Large intestine (tissue), 12 donors: ENCODE measurements at places on chromosomes 12 and 14. TPM values are rescaled to one million over a fixed set of nuclear protein-coding genes. Genes with fewer than 3 reads are reported as not detected.

Gene PPP4R4
- 0.16 TPM for polyA plus RNA-seq

Gene NYNRIN
- 54.4 TPM for polyA plus RNA-seq

Gene TMEM229B
- 11.9 TPM for polyA plus RNA-seq

Gene LIN7A
- 10.1 TPM for polyA plus RNA-seq

Gene TGM1
- 8.6 TPM for polyA plus RNA-seq

Gene ADSS1
- polyA plus RNA-seq: 6.3 TPM

Gene CLEC4A
- polyA plus RNA-seq: 5.3 TPM

DNA sequence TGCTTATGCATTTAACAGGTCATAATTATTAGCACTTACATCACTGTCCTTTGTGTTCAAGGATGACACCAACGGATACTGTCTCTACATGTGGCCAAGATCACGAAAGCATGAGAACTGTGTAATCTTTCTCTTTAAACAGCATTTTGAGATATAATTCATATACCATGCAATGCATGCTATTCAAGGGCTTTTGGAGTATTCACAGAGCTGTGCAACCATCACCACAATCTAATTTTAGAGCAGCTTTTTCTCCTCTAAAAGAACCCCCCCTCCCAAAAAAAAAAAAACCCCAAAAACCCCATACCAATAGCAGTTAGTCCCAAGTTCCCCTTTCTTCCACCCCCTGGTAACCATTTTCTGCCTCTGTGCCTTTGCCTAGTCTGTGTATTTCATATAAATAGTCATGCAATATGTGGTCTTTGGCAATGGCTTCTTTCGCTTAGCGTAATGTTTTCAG, 60.6 kb downstream of the SPRING1 start:
- no peak for DNase-seq

GRCh38 chr12:122651520-122652224, 51.5 kb downstream of the HCAR2 start:
- DNase-seq: peak; percentile 11

- DNase-seq: no peak
Measured at GRCh38 chr14:44783901-44784300, 177.8 kb downstream of the KLHL28 start.

DNA sequence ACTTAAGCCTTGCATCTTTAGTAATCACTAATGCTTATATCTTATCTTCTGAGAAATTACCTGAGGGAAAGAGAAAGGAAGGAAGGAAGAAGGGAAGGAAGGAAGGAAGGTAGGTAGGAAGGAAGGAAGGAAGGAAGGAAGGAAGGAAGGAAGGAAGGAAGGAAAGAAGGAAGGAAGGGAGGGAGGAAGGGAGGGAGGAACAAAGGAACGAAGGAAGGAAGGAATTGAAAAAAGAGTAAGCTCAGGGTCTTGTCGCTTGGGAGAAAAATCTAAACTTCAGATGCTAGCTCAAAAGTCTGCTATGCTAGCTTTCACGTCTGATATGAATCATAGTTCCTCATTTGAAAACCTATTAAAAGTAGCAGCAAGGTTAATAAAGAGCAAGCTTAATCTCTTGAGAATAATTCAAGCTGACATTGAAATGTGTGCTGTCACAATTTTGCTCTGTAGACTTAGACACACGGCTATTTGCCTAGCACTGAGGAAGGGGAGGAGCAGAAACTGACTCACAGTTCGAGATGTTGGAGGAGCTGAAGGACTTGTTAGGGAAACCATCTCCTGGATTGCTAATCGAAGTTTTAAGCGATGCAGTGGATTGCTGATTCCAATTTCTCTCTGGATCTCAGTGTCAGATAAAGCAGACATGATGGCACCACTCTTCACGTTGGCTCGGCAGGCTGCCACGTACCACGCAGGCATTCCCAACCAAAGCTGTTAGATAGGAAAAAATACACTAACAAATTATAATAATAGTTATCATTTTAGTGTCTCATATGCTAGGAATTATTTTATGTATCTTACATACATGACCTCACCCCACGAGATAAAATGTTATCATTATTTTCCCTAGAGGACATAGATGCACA, 216.7 kb downstream of the ACSS3 start:
- no peak for DNase-seq

GRCh38 chr14:55383541-55384140, 28.0 kb downstream of the ATG14 start:
- no peak for DNase-seq

GRCh38 chr12:102497743-102498142, 17.4 kb upstream of the IGF1 start:
- DNase-seq: no peak

DNA sequence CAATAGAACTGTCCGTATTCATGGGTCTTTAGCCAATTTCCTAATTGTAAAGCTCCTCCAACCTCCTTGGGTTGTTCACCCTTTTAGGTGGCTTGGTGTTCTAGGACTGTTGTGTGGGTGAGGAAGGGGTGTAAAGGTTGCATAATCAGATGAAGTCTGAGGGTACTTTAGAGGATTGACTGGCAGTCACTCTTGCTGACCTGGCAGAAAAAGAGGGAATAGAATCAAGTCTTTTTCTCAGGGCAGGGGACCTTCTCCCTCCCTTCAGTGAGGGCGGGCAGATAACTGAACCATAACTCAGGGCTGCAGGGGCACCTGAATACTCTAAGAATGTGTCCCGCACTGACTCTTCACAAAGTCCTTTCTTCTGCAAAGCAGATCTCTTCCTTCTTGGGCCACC, 436.2 kb downstream of the CCDC91 start:
- no peak for DNase-seq

- no peak for DNase-seq
Measured at GRCh38 chr12:95215949-95216348, 1.3 kb downstream of the FGD6 start.

DNA sequence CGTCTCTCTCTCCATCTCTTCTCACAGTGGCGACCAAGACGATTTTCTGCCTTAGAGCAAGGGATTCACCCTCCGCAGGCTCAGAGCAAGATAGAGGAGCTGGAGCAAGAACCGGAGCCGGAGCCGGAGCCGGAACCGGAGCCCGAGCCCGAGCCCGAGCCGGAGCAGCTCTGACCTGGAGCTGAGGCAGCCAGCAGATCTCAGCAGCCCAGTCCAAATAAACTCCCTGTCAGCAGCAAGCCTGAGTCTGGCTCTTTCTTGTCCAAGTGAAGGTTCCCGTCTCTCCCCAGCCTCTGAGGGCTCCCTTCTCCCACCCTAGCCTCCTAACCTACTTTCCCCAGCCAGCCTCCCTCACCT, 5.9 kb downstream of the LAG3 start:
- no peak for DNase-seq

GRCh38 chr14:92885279-92886061, 37.5 kb upstream of the CHGA start:
- DNase-seq: no peak

DNA sequence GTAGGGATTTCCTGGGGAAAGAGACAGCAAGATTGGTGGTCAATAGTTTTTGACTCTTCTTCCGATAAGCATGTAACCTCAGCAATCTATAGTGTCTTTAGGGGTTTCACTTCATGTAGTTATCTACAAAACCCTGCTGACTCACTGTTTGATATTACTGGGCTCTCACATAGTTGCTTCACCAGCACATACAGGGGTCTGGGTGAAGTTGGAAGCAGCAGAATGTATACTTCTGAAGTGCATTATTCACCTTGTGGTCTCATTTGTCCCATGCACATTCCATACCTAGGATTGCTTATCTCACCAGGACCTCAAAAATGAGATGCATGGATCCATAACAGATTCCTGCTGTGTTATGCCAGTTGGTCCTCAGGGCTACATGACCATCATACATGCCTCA, 280.0 kb downstream of the LRIG3 start:
- no peak for DNase-seq

GRCh38 chr12:6603095-6603567, 4.0 kb downstream of the CHD4 start:
- no peak for DNase-seq

DNA sequence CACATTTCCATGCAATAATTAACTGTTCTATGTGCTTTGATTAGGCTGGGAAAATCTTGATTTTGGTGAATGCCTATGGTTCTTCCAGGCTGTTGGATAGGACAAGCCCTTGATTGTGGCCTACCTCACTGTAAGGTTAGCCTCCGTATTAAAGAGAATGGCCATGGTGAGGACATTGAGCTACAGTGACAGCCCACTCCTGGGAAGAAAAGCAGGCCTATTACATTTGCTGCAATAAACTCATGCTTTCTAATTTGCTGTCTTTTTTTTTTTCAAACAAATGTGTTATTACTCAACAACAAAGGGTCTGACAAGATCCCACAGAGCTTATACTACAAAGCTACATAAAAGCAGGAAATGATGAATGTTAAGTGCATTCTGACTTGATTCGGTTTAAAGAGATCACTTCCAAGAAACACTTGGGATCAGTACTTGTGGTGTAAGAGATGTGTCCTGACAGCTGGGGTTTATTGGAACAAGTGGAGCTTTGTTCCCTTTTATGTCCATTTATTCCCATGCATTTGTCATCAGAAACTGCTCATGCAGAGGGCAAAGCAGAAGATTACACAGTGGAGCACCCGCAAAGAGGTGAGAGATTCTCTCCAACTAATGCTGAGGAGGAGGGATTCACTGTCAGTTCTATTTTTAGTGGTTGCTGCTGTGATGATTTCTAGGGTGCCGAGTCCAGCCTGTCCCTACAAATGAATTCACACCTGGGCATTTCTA, 29.1 kb upstream of the KCNK10 start:
- no peak for DNase-seq

GRCh38 chr14:71566276-71566675, 366.0 kb upstream of the RGS6 start:
- DNase-seq: no peak

- DNase-seq: no peak
Measured at GRCh38 chr12:47991106-47992061, 12.9 kb downstream of the COL2A1 start.

DNA sequence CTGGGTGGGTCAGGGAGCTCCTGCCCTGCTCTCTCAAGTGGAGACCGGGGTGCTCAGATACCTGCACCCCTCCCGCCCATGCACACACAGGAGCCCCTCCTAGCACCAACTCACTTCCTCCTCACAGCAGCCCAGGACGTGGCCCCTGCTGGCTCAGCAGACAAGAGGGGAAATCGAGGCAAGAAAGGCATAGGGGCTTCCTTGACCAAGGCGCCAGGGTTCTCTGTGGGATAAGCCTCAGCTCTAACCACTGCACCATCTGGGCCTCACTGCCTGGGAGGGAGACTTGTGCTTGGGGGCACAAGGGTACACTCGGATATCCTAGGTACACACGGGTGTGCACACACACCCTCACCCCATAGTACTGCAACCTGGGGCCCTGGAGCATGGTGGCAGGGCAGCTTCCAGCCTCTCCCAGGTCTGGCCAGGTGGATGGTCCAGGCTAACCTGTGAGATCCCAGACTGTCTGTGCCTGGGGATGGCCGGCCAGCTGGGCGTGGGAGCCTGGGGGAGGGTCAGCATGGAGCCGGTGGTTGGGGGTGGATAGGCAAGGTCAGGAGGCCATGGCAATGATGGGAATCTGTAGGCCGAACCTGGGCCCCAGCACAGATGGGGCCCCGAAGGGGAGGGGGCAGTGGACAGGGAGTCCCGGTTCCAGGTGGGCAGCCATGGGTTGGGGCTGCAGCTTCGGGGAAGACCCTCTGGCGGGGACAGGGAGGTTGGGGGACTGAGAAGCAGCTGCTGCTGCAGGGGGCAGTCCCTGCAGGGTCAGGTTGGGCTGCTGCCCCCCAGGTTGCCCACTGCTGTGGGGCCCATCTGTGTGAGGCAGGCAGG, 312.4 kb downstream of the TMEM121 start:
- no peak for DNase-seq

DNA sequence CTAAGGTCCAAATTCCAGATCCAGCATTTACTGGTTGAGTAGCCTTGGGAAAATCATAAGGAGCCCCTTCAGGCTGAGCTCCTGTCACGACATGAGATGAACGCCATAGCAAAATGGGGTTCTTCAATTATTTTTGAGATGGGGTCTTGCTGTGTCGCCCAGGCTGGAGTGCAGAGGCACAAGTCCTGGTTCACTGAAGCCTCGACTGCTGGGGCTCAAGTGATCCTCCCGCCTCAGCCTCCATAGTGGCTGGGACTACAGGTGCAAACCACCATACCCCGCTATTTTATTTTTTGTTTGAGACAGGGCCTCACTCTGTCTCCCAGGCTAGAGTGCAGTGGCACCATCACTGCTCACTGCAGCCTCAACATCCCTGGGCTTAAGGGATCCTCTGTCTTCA, 25.7 kb upstream of the GPR68 start:
- DNase-seq: no peak

- peak; percentile 83 for DNase-seq
Measured at GRCh38 chr14:24367514-24368211, at the start of gene NFATC4. Gene NFATC4, plus strand, starts transcription at chr14:24368184. Its CDS starts 157 bp downstream, at chr14:24368341.

GRCh38 chr14:97177635-97178034, 380.5 kb downstream of the VRK1 start:
- DNase-seq: no peak
